ENCODE measurements at places on chromosomes 7 and 10.

- no peak for DNase-seq
These were observed 25.1 kb downstream of the TBXAS1 start for GRCh38 chr7:139854124-139854511.

DNA sequence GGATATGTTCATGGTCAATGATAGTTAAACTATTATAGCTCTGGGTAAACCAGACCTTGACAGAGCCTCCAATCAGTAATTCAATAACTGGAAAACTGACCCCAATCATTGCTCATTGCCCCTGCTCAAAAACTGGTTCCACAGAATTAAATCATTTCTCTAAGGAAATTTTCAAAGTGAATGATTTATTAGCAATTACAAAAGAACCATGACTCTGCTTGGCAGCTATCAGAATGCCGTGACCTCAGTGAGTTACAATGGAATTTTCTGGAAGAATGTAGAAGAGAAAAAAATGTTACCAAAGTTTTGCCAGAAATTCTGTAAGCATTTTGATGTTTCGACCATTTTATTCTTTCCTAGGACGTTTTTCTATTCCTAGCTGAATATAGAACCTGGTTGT is 106.8 kb upstream of the APBB1IP start:
- no peak for DNase-seq

- no peak for DNase-seq
These were observed 4.4 kb upstream of the CDH23 start for GRCh38 chr10:71392292-71392691.

- DNase-seq = no peak
These were observed 1.1 kb upstream of the UMAD1 start for GRCh38 chr7:7639421-7639820.

DNA sequence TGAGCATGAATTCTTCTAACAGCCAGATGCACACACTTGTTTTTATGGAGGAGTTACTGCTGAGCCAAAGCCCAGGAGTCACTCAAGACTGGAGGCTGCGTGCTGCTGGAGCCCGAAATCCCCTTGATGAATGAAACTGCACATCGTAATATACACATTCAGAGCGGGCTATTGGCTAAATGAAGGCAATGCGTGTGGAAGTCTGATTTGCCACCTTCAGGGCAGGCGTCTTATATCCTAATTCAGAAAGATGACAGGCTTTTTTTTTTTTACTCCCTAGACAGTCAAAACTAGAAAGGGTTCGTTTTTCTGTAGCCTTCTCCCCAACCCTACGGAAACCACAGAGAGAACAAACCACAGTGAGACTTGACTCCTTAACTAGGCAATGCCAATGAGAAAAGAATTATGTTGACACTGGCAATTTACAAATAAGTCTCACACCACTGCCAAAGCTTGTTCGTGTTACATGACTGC is 227.2 kb upstream of the KLF14 start:
- DNase-seq = no peak

DNA sequence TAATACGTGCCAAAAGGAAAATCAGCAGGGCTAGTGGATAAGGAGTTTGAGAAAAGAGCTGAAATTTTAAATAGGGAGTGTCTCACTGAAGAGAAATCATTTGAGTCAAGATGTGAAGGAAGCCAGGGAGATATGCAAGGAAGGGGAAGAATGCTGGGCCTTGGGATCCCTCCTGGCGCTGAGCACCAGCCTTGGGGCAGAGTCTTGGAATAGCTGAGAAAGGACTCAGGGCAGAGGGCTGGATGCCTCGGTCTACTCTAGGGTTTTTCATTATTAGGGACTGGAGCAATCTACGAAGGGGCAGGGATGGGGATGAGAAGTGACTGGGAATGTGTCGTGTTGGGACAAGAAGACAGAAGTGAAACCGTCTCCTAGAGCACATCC is 484 bp downstream of the ZWINT start:
- DNase-seq = no peak

- DNase-seq = no peak
These were observed 42.0 kb downstream of the ZNF467 start for GRCh38 chr7:149731207-149731955.

DNA sequence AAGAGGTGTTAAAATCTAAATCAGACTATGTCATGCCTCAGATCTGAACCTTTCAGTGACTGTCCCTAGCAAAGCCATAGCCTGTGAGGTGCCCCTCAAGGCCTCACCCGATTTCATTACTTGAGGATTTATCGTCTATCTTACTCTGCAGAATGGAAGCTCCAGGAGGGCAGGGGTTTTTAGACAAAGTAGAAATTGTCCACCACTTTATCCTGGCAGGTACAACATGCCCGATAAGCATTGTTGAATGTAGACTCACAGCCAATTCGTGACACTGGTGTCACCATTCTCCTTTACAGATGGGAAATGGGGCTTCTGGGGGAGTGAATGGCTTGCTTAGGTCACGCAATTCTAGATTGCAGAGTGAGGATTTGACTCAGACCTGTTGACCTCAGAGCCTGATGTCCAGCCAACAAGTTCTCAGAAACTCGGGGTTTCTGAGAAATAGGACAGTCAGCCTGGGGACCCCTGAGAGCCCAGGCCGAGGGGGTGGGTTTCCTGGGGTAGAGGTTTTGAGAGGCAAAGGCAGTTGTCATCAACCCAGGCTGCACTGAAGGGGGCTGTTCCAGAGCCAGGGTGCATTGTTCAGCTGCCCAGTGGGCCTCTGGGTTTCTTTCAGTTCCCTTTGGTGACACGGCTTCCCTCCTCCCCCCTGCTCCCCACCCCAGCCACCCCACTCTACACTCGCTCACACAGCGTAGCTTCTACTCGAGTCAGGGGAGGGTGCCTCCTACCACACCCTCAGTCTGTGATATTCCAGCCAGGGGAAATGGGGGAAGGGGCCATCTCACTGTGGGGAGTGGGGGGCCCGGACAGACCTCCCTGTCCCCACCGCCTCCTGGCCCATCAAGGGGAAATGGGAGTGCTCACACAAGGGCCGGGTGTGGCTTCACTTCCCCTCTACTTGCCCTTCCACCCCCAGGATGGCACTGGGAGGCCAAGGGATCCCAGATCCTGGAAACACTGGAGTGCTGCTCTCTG is 3.1 kb upstream of the IRF5 start:
- DNase-seq = no peak

DNA sequence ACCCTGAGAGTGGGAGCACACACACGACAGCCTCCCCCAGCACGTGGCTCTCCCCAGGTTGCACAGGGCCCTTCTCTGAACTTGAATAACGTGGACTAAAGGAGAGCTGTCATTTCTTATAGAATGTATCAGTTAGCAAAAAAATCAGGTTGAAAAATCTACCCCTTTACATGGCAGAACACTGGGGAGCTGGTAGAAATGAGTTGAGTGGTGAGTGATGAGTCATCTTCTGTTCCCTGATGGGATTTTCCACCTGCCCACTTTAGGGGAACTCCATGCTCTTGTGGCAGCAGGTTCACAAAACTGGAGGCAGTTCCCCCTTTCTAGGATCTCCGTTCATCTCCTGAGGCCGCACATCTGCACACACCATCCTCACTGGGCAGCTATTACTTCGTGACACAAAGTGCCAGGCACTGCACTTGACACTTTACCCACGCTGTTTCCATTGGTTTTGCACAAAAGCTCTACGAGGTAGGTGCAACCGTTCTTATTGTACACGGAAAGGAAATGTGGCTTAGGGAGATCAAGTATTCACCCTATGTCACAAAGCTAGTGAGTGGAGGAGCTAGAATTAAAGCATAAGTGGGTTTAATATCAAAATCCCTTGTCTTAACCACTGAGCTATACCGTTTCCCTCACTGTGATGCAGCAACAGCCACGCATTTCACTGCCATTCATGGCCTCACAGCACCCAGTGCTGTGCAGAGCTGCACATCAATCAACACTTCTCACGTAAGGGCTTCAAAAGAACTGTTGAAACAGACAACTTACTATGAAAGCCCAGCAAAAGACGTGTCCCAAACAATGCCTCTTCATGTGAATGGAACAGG is 80.2 kb downstream of the RNF216 start:
- DNase-seq = no peak

DNA sequence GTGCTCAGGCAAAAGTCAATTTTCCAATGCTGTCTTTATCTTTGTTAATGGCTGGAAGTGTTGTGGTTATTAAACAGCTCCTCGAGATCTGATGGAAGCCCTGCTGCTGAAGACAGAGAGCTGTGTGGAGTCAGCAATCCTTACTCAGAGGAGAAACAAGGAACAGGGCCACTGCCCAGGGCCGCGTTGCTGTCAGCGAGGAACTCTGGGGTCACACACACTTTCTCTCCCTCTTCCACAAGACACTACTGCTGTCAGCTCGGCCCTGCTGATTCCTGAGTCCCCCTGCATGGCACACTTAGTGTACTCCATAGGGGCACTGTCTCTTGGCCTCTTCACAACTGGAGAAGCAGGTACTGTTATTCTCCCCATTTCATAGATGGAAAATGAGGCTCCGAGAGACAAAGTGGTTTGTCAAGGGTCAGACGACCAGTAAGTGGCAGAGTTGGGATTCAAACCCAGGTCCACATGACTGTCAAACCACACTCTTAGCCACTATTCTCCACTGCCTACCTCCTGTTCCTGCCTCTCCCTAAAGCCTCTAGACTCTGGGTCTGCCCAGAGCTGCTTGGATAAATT is 29.3 kb upstream of the PDCD4 start:
- DNase-seq = no peak

DNA sequence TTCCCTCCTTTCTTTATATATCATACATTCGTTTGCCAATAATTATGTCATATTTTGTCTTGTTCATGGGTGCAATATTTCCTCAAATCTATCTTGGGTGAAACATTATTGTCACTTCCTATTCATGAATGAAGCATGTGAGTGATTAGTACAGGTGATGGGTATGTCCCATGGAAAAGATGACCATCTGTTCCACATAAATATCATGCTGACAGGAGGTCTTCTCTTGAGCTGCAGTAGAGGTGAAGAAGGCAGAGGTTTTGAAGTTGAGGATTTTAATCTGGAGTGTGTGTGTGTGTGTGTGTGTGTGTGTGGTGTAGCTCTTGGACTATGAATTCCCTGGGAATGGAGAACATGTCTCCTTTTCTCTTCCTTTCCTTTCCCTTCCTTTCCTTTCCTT is 350.5 kb upstream of the CHRM2 start:
- no peak for DNase-seq

DNA sequence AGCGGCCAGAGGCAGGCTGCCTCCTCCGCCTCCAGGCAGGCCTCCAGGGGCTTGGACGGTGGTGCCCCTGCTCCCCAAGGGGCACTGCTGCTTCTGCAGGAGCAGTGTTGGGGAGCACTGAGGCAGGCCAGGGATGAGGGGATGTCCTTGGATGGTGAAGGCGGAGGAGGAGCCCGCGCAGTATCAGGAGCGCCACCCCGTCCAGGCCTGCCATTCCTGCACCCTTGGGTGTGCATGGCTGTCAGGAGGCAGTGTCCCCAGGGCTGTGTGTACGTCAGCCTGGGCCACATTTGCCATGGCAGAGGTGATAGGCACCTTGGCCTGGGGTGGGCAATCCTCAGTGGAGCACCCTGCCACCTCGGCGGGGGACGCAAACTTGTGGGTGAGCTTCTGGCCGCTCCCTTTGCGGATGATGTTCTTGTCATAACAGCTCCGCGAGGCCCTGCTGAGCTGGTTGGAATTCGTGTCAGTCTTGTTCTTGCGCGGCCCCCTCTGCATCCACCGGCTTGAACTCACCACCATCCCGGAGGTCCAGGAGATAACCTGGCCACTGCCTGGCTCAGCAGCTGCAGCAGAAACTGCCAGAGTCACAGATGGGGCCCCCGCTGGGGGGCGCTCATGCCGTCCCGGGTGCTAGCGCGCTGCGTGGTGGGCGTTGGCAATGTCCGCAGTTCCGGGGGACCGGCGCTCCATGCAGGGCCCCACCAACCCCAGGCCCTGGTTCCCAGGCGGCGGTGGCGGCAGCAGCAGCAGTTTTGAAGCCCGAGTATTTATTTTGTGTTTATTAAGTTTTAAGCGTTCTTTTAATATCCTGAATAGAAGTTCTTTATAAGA is 182.3 kb upstream of the ADCY1 start:
- no peak for DNase-seq

DNA sequence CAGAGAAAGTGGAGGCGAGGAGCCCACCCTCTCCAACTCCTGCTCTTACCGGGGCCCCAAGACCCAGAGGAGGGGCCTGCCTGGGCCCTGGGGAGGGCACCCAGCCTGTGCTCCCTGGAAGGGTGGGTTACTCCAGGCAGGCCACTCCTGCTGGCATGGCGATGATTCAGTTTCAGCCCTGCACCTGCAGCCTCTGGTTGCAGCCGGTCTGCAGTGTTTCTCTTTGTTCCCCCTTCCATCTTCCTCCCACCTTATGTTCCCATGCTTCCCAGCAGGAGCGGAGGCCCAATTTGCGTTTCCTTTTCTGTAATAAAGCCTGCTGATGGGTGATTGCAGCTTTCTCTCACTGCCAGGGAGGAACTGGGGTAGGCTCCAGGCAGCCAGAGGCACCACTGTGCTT is 53.2 kb upstream of the FAM20C start:
- no peak for DNase-seq

GRCh38 chr10:117768333-117769042 is 225.9 kb downstream of the EMX2 start:
- DNase-seq = no peak

Data from left renal cortex interstitium (tissue), 4 donors.